Lower leg skin (tissue), 4 donors: ENCODE measurements at places on chromosomes 3 and 15. TPM values are rescaled to one million over a fixed set of nuclear protein-coding genes. Genes with fewer than 3 reads are reported as not detected.

The FANCD2 gene
- total RNA-seq = 6.5 TPM

The SMCO1 gene
- not detected for total RNA-seq

The CCK gene
- not detected for total RNA-seq

The PROS1 gene
- 28.4 TPM for total RNA-seq

The RBPMS2 gene
- 0.15 TPM for total RNA-seq

GRCh38 chr3:123781571-123782275 is 102.4 kb downstream of the MYLK start:
- DNase-seq = no peak

- no peak for DNase-seq
These were observed 5.0 kb upstream of the NDUFAF1 start for GRCh38 chr15:41407341-41407740.

GRCh38 chr3:7461202-7461825 is 600.4 kb downstream of the GRM7 start:
- no peak for DNase-seq

GRCh38 chr15:74209997-74210671 is 7.5 kb upstream of the STRA6 start:
- no peak for DNase-seq

DNA sequence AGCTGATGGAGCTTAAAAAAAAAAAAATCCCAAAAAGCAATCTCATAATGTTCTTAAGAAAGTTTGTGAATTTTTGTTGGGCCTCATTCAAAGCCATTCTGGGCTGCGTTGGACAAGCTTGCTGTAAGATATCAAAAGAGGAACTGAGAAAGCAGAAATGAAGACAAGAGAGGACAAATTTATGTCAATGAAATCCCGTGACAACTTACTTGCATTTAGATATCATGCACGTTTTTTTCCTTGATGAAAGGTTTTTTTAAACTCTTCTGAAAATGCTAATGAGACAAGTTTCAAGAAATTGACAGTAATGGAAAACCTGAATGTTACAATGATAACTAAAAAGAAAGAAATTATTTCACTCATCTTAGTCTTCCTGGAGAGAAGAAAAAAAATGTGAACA is 662.9 kb downstream of the SQOR start:
- DNase-seq = no peak

DNA sequence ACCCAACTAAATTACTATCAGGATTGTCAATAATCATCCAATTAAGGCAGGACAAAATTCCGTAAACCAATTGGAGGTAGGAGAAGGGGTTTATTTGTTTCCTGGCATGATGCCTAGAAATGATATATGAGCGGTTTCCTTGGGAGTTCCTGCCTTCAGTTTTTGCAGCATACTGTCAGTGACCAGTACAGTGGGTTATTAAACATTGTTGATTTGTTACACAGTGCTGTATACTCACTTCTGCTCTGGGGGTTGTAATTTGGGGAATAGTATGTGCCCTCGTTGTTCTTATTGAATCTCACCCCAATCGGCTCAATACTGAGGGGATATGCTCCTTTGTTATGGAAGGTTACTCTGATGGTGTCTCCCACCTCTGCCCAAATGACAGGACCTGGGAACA is 22.2 kb downstream of the CP start:
- DNase-seq = no peak

- no peak for DNase-seq
These were observed 67.7 kb upstream of the CSPG5 start for GRCh38 chr3:47646362-47646761.

- DNase-seq = no peak
These were observed 284.2 kb downstream of the C3orf38 start for GRCh38 chr3:88434001-88434400.

DNA sequence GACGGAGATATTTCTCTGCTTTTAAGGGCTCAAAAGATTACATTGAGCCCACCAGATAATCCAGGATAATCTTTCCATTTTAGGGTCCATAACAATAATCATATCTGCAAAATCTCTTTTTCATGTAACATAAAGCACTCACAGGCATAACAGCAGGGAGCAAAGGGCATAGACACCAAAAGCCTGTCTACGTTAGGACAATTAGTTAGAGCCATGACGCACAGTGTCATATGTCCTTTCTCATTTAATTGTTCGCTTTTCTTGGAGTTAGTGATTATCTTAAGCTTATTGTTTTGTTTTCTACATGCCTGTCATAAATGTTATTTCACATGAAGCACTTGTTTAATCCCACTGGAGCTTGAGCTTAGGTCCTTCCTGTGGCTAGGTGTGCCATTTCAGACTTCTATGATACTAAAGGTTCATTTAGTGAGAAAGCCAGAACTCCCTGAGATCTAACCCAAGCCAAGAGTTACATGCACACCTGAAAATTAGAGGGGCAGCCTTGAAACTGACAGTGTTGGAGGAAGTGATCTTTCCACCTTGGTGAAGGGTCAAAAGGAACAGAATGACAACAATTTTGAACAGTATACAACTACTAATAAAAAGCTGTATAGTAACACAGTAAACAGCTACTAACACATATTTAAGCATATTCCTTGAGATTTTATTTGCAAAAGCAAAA is 11.7 kb upstream of the HHATL start:
- DNase-seq = no peak
